ENCODE measurements at places on chromosomes 7 and 10. TPM values are rescaled to one million over a fixed set of nuclear protein-coding genes. Genes with fewer than 3 reads are reported as not detected.

The NUTM2B gene
- total RNA-seq, result 0.24 TPM

The DYNC1I1 gene
- 7.4 TPM for total RNA-seq

The CFAP69 gene
- 1.1 TPM for total RNA-seq

The PLXDC2 gene
- total RNA-seq, result 24.3 TPM

The RASSF4 gene
- total RNA-seq, result 2.3 TPM

The OAT gene
- total RNA-seq, result 104 TPM

The DYDC1 gene
- not detected for total RNA-seq

The ABCB8 gene
- total RNA-seq, result 25.1 TPM

The CLRN3 gene
- total RNA-seq, result not detected

The CRHR2 gene
- not detected for total RNA-seq

All from esophagus mucosa (tissue), 1 donor.